NAMALWA (cell line): ENCODE measurements at places on chromosomes 3 and 15.

GRCh38 chr3:112858410-112859069 is 11.9 kb upstream of the CD200R1L start:
- DNase-seq, result peak; percentile 7

- no peak for DNase-seq
Measured at GRCh38 chr15:59543721-59544547, 67.6 kb upstream of the GCNT3 start.

- no peak for DNase-seq
Measured at GRCh38 chr3:120497818-120498217, 47.0 kb upstream of the FSTL1 start.

DNA sequence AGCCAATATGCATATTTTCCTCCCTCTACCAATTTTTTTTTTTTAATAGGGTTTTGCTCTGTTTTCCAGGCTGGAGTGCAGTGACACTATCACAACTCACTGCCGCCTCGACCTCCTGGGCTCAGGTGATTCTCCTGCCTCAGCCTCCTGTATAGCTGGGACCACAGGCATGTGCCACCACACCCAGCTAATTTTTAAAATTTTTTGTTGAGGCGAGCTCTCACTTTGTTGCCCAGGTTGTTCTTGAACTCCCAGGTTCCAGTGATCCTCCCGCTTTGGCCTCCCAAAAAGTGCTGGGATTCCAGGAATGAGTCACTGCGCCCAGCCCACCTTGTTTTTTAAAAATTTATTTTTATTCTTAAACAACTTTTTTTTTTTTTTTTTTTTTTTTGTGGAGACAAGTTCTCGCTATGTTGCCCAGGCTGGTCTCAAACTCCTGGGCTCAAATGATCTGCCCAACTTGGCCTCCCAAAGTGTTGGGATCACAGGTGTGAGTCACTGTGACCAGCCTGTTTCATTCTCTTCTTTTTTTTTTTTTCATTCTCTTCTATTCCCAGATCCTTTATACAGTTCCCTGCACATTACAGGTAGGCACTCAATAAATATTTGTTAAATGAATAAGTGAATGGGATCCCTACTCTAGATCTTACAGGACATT is 40.5 kb upstream of the PIK3CB start:
- no peak for DNase-seq

DNA sequence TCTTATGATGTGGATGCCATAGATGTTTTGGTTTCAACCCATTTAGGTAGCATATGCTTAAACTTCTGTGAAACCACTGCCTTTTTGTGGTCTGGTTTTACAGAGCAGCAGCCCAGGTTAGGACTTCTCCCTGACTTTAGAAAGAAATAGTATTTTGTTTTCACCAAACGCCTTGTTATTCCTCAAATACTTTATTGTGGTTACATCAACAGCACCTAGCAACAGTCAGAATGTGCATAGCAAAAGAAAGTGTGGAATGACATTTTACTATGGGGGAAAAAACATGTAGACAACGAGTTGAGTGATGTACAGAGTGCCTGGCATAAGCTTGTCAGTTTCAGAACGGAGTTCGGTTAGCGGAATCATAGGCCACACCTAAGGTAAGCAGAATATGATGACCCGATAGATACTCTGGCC is 159.2 kb downstream of the TPRG1 start:
- DNase-seq, result no peak

- no peak for DNase-seq
Measured at GRCh38 chr3:141112686-141113297, 61.6 kb downstream of the SPSB4 start.

GRCh38 chr15:40398413-40398873 is 7.2 kb upstream of the IVD start:
- peak; percentile 42 for DNase-seq

DNA sequence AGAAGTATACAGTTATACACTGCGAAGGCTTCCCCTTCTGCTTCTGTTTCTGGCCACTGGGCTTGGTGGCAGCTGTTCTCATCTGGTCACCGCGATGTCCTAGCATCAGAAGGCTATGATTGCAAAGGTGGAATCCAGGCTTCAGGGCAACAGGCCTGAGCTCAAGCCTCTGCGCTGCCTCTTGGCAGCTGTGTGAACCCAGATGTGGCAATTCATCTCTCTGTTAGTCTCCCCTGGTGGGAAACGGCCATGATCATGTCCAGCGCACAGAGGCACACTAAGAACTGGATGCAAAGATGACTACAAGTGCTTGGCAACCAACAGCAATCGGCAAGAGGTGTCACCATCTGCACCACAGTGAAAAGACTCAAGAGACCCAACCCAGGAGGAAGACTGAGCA is 78.9 kb downstream of the PCSK6 start:
- DNase-seq, result no peak

DNA sequence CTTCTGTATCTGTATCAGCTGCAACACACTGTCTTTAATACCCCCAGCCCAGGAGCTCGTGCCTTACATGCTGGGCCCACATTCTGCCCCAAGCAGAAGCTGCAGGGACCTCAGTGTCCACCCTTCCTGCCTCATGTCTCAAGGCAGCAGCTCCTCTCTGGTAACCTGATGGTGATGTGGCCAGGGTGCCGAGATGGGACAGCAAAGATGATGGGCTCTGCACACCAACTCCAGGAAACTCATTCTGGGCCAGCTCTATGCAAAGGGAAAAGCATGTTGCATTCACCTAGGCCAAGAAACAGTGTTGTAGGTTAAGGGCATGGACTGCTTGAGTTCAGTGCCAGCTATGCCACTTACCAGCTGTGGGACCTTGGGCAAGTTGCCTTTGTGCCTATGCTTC is 79.5 kb upstream of the PRR23C start:
- DNase-seq, result no peak

GRCh38 chr15:81633889-81634288 is 259.9 kb upstream of the TMC3 start:
- no peak for DNase-seq

DNA sequence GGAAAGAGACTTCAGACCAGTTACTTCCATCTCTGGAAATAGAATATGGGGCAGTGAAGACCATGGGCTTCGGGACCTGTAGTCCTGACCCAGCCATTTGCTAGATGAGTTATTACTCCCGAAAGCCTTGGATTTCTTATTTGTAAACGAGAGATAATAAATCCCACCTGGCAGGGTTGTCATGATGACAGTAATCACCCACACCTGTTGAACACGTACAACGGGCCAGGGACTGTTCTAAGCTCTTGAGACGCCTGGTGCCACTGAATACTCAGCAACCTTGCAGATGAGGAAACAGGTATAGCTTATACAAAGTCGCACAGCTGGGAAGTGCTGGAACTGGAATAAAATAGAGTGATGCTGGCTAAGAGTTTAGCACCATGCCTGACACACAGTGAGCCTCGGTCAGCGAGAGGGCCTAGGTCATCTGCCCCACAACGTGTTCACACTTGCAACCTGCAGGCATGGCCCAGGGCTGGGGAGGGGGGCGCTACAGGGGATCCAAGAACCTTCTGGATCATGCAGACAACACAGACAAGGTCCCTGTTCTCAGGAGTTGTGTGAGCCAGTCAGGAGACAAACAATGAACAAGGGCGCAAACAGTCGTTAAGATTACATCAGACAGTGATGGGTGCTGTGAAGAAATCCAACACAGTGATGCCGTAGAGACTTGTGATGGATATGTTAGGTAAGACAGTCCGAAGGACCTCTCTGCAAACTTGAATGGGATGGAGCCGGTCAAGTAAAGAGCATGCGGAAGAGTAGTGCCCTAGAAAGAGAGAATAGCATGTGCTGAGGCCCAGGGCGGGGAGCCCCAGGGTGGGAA is 89.2 kb downstream of the CORO2B start:
- DNase-seq, result no peak

- no peak for DNase-seq
Measured at GRCh38 chr3:100127792-100128191, 13.5 kb upstream of the FILIP1L start.

GRCh38 chr3:150757768-150758167 is 5.2 kb downstream of the SIAH2 start:
- DNase-seq, result no peak

- DNase-seq, result no peak
Measured at GRCh38 chr3:69463531-69463930, 77.6 kb upstream of the FRMD4B start.

DNA sequence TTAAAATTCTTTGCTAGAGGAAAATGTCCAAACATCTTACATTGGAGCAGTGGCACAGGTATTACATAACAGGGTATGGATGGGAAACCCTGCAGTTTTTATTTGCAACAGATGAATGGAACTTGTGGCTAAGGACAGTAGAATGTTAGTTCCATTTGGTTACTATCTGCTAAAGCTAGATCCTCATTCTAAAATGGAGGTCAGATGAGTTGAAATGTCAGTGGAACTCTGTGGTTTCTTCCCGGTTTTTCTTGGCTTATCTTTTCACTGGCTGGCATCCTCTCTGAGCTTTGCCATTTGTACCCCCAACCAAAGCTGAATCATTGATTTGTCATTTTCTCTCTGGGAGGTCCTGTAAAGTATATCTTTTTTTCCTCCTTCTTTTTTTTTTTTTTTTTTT is 68.9 kb downstream of the ARMC8 start:
- DNase-seq, result no peak

DNA sequence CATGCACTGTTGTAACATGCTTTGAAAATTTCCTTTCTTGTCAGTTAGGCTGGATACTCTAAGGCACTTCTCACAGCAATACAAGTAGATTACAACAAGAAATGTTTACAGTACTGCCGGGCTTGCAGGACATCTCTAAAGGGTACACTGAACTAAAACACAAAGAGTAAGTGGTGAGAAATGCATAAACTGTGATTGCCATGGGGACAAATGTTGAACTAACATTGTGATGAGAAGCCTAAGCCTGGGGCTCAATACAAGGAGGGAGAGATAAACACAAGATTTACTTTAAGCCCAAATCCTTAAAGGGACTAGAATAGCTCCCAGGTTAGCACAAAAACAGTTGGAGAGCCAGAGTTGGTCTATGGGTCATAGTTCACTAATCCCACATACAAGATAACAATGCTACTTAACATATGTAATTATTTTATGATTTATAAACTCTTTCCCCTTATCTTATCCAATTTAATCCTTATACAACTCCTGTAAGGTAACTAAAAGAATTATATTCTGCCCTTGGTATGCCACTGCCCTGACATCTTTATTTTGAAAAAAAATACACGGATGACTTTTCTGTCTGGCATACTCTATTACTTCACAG is 126.9 kb downstream of the THRB start:
- no peak for DNase-seq

DNA sequence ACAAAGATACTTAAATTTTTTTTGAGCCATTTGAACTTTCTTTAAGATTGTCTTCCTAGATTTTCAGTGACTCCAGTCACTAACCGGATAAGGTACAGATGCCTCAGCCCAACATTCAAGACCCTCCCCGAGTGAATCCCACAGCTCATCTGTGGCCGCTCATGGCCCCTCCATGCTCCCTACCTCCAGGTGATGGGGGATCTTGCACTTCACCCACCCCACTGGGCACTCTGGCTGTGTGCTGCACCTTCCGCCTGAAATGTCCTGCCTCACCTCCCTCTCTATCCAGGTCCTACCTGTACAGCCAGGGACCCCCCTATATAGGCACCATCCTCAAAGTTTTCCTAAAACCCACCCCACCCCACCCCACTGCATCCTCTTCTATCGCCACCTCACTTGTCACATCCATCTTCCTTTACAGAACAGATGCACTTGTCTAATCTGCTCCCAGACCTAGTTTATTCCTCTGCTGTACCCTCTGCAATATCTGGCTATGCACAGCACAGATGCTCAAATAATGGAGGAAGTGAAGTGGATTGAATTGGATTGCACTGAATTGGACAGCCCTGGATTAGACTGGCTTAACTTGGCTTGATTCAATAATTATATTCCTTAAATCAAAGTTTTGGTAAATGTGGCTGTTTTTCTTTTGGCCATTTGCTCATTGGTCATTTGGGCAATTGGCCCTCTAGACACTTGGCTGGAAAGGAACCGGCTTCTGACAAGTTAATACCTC is 24.5 kb downstream of the NTRK3 start:
- no peak for DNase-seq

- DNase-seq, result no peak
Measured at GRCh38 chr3:138640537-138640936, 32.0 kb downstream of the FAIM start.
